ENCODE measurements at places on chromosomes 11 and 22.

- DNase-seq, result no peak
These were observed 1105.0 kb downstream of the BRD1 start for GRCh38 chr22:48722661-48723060.

GRCh38 chr11:24819006-24819405 is 322.2 kb downstream of the LUZP2 start:
- no peak for DNase-seq

DNA sequence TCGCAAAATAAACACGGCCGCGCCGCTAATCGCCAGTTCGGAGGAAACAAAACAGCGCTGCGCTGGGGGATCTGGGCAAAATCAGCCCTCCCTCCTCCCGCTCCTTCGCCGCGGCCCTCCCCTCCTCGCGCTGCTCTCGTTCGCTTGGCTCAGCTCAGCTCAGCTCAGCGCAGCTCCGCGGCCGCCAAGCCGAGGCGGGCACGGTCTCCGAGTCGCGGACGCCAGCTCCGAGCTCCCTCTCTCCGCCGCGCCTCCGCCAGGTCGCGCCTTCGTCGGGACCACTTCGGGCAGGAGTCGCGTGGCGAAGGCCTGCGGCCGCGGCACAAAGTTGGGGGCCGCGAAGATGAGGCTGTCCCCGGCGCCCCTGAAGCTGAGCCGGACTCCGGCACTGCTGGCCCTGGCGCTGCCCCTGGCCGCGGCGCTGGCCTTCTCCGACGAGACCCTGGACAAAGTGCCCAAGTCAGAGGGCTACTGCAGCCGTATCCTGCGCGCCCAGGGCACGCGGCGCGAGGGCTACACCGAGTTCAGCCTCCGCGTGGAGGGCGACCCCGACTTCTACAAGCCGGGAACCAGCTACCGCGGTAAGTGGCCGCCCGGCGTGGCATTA is at the start of gene SPON1:
SPON1 (plus strand) TSS at position 162 of the 607 bp plus-strand sequence; CDS start at position 344, 182 bp downstream.
- no peak for DNase-seq

DNA sequence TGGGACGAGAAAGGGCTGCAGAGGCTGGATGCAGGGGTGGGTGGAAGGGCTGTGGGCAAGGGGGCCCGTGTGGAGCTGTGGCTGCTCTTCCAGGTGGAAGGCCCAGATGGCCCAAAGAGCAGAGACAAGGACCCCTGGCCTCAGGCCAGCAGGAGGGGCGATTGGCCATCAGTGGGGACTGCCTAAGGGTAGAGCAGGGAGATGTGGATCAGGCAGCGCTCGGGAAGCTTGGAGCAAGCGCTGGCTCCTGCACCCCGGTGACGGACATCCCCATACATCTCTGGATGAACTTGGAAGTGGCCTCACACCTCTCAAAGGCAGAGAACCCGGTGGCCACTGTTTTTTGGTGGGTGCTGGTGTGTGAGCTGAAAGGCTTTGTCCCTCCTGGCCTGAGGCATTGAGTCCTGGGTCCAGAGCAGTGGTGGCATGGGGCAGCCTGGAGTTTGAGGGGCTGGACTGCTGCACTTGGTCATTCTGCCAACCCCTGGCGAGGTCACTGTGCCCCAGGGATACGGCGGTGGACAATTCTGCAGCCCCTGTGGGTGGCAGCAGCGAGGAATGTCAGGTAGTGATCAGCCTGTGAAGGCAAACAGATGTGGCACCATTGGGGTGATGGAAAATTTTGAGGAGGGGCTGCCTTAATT is 5.9 kb downstream of the FRMD8 start:
- DNase-seq, result no peak

GRCh38 chr22:46508491-46508999 is 28.9 kb downstream of the CELSR1 start:
- DNase-seq, result no peak

- no peak for DNase-seq
These were observed 178.6 kb downstream of the CNTN5 start for GRCh38 chr11:99199341-99199740.

DNA sequence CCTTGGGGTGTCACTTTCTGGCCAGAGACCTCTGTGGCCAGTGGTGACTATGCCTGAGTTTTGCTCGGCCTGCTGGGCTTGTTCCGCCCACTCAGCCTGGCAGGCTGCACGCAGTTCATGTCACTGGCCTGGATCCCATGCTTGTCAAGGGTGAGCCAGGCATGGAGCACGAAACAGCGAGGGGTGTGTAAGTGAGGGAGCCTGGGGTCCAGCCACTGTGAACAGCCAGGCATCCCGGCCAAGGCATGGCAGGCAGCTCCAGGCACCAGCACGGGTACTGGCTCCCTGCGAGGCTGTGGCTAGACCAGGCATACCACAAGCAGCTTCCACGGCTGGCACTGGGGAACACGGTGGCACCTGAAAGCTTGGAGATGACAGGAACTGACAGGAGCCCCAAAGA is 214.3 kb downstream of the LRRC4C start:
- no peak for DNase-seq

DNA sequence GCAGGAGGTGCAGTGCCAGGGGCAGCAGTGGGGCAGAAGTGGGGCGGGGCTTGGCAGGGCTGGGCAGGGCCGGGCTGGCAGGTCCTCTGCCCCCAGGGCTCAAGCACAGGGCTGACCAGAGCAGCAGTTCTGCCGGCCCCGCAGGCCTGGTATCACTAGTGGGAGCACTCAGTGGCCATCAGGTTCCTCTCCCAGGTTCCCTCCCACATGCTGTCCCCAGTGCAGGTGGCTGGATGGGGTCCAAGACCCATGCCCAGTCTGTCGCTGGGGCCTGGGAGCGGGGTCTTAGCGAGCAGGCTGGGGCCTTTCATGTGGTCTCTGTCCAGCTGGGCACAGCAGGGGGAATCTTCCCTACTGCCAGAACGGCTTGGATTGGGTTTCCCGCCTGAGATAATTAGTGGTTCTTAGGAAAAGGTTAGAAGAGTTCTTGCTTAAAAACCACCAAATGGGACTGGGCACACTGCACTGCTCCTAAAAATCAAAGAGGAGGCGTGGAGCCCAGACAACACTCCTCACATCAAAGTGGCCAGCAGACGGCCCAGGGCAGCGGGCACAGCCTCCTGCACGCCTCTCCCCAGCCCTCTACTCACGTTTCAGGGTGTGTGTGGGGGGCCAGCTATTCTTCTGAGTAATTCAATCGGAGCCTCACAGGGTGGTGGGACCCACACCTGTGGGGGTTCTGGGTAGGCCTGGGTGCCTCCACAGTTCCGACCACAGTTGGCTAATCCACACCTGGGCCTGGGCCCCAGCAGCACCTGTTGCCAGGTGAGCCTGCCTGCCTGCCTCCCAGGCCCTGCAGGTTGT is 45.6 kb downstream of the TPCN2 start:
- no peak for DNase-seq

- peak; percentile 88 for DNase-seq
These were observed at the start of gene QSER1 for GRCh38 chr11:32892355-32893092. Gene QSER1, plus strand, starts transcription at chr11:32892811. Its CDS starts 315 bp downstream, at chr11:32893126.

DNA sequence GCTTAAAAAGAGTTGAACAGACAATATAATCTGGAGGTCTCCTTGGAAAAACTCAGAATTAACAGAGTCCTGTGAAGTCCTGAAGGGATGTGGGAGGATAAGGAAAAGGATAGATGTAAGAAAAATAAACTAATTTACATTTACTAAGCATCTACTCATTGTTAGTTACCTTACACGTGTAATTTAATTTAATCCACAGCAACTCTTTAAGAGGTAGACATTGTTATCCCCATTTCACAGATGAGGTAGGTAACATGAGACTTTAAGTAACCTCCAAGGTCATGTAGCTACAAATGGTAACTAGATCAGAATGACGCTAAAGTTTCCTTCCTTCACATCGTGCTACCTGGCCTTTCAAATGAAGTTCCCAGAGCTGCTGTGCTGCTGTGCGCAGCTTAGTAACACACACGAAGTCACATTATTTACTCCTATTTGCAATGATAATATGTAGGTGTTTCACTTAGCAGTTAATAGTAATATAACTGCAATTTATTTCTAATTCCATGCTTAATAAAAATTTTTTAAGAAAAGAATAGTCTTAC is 5.7 kb upstream of the PDE3B start:
- DNase-seq, result no peak

DNA sequence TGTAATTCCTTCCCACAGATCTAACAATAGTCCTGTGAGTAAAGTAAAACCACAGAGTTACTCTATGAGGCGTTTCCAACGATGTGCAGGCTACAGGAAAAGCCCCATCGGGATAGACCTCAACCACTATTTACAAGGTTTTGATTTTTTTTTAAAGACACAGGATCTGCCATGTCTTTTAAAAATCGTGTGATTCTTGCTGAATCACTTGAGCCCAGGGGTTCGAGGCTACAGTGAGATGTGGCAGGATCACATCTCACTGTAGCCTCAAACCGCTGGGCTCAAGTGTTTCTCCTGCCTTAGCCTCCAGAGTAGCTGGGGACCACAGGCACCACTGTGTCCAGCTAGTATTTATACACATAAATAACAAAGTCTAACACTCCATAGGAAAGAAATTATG is 7.8 kb downstream of the TAF1D start:
- DNase-seq, result no peak

- no peak for DNase-seq
These were observed 982.2 kb downstream of the BRD1 start for GRCh38 chr22:48845356-48845936.

DNA sequence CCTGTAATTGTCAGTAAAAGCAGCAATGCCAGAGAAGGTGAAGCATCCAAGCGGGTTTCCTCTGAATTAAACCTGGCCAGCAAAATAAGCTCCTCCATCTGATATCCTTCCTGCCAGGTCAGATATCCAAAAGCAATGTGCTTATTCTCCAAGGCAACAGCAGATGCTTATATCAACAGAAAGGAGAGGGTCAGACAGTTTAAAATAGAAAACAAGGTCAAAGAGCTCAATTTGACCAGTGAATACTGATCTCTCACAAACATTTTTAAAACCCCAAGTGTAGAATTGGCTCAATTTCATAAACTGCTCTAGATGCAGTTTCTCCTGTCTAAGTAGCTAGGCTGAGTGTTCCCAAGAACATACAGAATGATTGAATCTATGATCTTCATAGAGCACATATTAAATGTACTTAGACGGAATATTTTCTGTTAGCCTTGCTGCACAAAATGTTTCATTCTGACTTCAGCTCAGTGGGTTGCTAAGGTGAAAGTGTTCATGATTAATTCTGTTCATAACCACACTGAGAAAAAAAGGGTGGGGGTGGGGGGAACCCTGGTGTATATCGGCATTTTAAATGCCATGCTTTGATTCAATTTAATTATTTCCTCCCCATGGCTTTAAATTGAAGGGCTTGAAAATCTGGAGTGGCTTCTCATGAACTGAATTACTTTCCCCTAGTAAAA is 174.2 kb upstream of the ARHGAP20 start:
- DNase-seq, result no peak

DNA sequence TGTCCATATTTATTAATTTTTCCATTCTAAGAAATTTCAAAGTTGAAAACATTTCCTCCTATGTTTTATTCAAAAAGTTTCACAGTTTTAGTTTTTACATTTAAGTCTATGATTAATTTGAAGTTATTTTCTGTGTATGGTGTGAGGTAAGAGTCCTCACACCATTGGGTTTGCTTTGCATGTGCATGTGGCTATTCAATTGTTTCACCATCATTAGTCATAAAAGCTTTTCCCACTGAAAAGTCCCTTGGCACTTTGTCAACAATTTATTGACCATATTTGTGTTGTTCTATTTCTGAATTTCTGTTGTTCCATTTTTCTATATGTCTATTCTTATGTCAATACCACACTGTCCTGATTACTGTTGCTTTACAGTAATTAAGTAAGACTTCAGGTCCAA is 186.5 kb downstream of the KIF18A start:
- DNase-seq, result no peak

DNA sequence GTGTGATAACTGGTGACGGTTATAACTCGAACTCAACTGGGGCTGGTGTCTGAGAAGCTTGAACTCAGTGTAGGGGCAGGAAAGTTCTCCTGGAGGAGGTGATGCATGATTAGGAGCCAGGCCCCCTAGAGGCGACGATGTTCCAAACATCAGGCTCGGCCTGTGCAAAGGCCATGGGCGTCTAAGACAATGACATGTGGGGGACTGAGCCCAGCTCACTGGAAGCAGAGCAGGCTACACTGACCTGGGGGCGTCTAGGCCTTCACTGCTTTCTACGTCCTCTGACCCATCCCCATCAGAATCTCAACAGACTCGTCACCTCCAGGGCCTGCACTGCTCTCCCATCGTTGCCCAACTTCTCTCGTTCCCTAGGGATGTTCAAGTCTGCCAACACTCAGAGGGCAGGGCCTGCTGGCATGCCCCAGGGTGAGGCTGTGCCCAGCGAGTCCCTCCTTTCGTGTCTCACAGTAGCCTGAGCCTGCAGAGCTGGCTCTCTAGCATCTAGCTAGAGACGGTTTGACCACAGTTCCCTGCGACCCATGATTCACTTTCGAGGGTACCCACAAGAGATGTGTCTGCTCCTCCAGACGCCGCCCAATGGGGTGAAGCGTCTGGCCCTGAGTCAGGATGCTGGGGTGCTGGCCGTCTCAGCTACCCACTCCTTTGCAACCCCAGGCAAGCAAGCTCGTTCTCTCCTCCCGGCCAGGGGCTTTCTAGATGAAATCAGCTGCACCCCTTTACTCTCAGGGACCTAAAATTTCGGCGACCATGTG is 1.1 kb upstream of the ATG16L2 start:
- DNase-seq, result peak; percentile 96

- no peak for DNase-seq
These were observed 9.9 kb upstream of the TALDO1 start for GRCh38 chr11:737366-737765.

GRCh38 chr11:15897211-15897960 is 459.0 kb downstream of the SOX6 start:
- DNase-seq, result no peak

DNA sequence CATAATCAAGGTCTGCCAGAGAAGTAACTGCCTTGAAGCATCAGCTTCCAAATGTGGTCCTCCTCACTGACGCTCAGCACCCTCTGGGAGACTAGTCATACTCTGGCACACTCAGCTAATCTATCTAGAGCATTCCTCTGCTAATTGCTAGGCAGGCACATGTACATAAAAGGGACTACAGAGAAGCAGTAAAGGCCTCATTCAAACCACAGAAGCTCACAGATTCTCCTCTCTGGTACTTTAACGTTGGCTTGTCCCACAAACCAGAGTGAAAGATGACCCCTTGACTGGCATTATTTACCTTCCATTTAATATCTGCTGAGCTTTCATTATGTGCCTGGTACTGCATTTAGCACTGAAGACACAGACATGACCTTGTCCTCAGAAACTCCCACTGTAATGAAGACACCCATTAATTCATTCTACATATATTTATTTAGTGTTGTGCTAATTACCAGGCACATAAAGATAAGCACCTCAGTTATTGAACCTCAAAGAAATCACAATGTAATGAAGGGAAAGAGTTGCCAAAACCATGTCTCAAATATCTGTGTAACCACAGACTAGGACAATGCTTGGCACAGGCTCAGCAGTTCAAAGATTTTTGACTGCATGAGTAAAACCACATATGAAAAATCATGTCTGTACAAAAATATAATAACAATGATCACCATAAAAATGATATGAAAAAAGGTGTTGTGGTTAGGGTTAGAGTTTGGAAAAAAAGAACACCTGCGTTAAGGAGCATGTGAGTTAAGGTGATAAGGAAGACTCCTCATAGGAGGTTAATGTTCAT is 550.4 kb downstream of the DLG2 start:
- DNase-seq, result no peak

- DNase-seq, result no peak
These were observed 104.7 kb downstream of the PLEKHA7 start for GRCh38 chr11:16909359-16910035.
